Calu3 (cell line): ENCODE measurements at places on chromosomes 6 and 20. TPM values are rescaled to one million over a fixed set of nuclear protein-coding genes. Genes with fewer than 3 reads are reported as not detected.

GRCh38 chr6:143370812-143371370, 79.6 kb downstream of the ADAT2 start:
- DNase-seq, result no peak

DNA sequence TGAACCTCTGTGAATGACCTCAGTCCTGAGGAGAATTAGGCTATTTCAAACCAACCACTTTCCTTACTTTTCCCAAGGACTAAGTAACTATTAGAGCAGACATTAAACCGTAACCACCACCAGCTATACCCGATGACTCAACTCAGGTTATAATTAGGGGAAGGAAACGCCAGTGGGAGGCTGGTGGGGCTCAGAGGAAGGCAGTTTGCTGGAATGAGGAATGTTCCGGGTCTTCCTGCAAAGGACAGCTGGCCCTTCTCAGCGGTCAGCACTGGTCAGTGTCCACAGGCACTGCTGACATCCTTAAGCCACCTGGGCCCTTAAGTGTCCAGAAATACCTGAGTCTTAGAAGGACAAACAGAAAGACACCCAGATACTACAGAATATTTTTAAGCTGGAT, 515.2 kb downstream of the MAFB start:
- DNase-seq, result no peak

GRCh38 chr20:5658912-5659345, 91.3 kb upstream of the SHLD1 start:
- DNase-seq, result no peak

DNA sequence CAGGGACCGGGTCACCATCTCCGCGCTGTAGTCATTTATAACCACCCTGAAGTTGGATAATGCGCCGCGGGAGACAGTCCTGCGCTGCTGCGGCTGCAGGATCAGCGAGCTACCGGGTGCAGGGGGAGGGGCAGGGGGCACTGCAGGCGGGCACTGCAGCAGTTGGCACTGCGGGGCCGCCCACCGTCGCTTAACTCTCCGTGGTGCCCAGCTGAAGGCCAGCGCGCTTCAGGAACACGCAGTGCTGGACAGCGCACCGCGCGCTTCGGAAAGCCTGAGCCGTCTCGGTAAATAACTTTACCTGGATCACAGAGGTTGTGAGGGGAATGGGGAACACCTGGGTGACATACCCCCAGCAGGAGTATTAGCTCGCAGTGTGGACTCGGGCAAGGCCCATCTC, 12.4 kb upstream of the LRFN2 start:
- no peak for DNase-seq

DNA sequence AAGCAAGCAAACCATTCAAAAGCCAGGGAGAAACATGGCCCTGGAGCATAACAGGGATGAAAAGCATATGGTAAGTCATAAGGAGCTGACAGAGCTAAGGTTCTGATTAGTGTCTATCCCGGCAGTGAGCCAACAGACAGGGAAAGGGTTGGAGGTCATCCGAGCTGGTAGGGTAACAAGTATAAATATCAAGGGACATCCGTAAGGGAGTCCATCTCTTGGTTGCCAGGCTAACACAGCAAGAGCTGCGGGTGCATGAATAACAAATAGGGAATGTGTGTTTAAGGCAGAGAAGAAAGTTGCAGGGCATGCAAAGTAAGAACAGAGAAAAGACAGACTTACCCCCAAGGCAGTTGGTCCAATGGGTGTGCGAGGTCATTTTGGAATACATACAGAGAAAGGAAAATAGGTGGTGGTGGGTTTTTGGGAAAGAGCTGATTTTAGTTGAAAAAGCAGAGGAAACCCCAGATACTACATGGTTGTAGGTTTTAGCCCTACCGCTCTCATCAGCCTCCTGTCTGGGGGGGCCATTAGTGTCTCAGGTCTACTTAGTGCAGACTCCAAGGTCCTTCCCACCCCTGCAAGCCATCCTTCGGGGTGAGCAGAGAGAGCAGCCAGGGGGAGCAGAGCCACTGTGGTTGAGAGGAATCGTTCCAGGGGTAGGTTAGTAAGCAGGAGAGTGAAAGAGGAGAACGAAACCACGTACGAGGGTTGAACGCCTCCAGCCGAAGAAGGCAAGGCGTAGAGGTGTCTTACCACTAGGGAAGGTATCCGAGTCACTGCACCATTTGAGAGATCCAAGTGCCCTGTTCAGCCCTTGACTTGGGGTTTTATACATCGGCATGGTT, at the start of gene ERVFRD-1:
Gene ERVFRD-1 (minus strand): TSS at position 805 of the 848 bp plus-strand sequence. CDS start 6,415 bp downstream, outside the sequence.
- no peak for DNase-seq

GRCh38 chr20:33181482-33182093, 13.6 kb downstream of the BPIFA2 start:
- DNase-seq, result no peak

GRCh38 chr20:5170341-5170740, 43.5 kb downstream of the CDS2 start:
- no peak for DNase-seq

GRCh38 chr20:63347081-63347741, 13.9 kb downstream of the CHRNA4 start:
- DNase-seq, result no peak

DNA sequence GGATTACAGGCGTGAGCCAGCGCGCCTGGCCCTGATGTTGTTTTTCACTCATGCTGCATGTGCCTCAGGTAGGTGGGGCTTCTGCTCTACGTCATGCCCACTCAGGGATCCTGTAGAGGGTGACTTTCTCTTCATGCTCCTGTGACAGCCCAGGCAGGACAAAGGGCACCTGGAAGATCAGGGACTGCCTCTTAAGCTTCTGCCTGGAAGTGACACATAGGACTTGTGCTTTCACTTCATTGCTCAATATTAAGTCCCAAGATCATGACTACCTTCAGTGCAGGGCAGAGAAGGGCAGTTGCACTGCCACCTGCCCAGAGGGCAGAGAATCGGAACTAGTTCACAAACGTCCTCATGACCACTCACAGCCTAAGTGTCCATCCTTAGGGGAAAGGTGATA, 249.5 kb upstream of the SULF2 start:
- DNase-seq, result no peak

DNA sequence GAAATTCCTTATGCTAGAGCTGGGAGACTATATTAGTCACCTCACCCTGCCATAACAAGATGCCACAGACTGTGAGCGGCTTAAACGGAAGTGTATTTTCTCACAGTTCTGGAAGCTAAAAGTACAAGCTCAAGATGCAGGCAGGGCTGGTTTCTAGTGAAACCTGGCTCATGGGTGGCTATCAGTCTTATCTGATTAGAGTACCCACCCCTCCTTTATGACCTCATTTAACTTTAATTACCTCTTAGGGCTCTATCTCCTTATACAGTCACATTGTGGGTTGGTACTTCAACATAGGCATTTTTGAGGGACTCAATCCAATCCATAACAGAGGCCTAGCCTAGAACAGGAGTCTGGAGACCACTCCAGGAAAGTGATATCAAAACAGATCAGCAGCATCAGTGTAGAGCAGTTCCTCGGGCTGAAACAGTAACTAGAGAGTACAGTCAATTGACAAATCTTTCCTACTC, 2.3 kb upstream of the SNRNP48 start:
- DNase-seq, result no peak

DNA sequence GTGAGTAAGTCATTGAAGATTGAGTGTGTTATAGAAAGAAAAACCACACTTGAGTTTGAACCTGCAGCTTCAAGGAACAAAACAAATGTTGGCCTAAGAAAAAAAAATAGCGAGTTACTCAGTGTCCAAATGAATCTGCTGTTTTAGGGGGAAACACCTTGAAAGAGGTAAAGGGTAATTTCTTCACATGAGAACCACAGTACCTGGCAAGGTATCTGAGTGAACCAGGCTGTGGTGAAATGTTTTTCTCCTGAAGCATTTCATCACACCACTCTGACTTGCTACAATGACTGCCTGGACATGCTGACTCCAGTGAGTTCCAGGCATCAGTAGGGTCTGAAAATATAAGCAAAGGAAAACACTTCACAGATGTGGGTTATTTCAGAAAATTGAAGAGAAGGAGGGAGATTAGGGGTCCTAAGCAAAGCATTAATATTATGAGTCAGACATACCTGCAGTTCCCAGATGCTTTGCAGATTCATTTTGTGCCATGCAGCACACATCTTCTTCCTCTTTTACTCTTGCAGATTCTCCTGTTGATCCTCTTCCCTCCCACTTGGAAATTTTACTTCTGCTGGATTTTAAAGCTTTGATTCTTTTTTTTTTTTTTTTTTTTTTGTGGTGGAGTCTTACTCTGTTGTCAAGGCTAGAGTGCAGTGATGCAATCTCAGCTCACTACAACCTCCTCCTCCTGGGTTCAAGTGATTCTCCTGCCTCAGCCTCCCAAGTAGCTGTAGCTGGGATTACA, 206.2 kb upstream of the SGK1 start:
- DNase-seq, result no peak

DNA sequence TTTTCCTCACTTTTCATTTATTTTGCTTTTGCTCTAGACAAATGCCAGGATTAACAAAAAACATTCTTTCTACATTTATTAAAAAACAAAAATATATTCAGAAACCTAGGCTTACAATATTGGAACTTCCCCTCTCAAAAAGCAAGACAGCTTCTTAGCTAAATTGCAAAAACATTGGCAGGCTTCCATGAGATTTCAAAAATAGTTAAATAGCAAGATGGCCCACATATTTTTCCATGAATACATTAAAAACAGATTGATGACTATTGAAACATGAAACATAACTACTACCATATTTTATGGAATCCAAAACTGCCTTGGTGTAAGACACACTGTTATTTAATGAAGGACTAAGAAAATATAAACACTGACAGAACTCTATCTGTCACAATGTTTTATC, 92.0 kb downstream of the LY86 start:
- no peak for DNase-seq

RNF182 gene
- total RNA-seq, result 1.1 and 1.6 TPM in 2 replicates

SLC22A2 gene
- total RNA-seq, result not detected in 2 replicates

OPN5 gene
- not detected in 2 replicates for total RNA-seq

BMP6 gene
- 0.17 and 0.27 TPM in 2 replicates for total RNA-seq

BPIFA1 gene
- total RNA-seq, result not detected in 2 replicates

EEF1A2 gene
- 359 and 393 TPM in 2 replicates for total RNA-seq
